ENCODE measurements at places on chromosomes 5 and 9. TPM values are rescaled to one million over a fixed set of nuclear protein-coding genes. Genes with fewer than 3 reads are reported as not detected.

DNA sequence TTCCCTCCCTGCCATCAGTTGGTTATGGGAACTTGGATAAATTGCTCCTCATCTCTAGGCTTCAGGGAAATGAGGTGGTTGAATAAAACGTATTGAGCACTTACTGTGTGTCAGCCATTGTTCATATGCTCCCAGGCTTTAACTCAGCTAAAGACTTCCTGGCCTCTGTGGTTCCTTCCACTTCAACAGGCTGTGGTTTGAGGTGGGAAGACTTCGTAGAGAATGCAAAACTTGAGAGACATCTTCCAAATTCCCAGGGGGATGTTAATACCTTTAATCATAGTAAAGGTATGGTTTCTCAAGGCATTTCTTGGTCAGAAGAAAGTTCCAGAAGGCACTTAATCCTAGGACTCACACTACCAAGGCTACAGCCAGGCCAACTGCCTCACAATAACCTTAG is 1.5 kb upstream of the GPX3 start:
- no peak for DNase-seq

DNA sequence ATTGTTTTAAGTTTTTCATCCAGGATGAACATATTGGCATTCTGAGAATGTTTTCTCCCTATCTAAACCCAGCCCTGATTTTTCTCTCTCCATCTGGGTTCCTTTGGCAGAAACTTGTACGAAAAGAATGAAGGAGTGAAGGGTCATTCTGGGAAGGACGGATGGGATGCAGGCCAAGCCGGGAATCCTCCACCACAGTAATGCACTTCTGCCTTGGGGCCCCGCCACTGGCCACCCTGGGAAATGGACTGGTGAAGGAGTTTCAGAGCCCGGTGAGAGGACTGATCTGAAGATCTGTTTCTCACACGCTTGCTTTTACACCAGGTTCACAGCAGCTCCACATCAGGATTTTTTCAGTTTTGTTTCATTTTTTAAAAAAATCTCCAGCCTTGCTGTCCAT is 554.8 kb downstream of the BNC2 start:
- DNase-seq = no peak

DNA sequence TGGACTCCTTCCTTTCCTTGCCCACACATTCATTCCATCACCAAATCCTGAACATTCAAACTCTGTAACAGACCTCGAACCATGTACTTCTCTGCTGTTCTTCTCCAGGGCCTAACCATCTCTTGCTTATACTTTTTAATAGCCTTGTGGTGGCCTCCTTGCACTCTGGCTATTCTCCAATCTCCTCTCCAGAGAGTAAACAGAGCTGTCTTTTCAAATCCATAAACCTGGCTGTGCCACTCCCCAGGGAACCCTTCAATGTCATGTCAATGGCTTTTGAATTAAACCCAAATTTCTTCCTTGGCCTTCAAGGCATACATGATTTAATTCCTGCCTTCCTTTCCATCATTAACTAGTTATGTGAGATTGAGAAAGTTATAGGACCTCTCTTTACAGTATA is 277.6 kb upstream of the EFNA5 start:
- DNase-seq = no peak

DNA sequence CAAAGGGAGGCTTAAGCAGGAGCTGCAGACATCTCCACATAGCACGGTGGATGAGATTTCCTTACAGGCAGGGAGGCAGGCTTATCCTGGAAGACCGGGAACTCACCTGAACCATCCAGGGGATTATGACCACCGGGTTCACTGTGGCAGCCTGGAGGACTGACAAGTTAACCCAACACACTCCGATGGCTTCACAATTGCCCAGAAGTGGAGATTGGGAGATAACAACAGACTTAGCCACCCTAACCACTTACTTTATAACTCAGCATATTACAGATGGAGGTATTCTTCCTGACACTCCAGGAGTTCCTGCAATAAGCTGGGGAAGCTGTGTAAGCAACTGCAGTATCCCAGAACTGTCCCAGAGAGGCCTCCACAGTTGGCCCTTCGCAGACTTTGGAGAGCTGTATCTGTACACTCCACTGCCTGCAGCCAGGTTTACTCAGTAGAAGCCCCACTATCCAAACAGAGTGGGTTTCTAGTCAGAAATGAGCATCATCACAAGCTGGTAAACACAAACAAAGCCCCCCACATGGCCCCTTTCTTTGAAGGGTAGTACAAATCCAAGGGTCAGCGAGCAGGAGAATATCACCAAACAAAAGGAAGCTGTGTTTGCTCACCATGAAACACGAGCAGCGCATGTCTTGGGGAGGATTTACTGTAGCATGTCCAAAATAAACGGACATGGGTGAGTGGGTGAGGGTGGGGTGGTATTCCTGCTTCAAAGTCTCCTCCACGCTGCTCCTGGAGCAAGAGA is 462.2 kb downstream of the RASEF start:
- DNase-seq = no peak

DNA sequence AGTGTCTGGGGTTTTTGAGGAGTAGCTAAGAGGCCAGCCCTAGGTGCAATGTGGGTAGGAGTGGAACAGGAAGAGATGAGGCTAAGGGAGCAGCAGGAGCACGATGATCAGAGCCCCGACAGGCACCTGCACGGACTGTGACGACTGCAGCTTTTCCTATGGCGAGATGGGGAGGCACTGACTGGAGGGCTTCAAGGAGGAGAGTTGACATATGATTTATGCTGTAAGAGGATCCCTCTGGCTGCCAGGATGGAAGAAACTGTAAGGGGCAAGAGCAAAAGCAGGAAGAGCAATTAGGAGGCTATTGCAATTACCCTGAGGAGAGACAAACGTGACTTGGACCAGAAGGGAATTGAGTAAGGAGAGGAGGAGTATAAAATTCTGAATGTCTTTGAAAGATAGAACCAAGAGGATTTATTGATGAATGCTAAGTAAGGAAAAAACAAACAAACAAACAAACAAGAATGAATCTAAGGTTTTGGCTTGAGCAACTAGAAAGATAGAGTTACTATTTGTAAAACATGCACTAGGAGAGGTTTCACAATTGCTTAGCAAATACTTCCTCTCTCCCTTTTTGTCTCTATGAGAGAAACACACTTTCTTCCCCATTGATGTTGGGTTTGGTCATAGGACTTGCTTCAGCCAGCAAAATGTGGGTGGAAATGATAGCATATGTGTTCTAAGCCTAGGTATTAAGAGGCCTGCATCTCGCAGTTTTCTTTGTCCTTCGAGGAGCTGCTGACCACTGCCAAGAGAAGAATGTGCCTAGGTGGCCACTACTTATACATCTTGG is 32.9 kb downstream of the TRPC7 start:
- no peak for DNase-seq

The ARAP3 gene
- 5.3 TPM for total RNA-seq

DNA sequence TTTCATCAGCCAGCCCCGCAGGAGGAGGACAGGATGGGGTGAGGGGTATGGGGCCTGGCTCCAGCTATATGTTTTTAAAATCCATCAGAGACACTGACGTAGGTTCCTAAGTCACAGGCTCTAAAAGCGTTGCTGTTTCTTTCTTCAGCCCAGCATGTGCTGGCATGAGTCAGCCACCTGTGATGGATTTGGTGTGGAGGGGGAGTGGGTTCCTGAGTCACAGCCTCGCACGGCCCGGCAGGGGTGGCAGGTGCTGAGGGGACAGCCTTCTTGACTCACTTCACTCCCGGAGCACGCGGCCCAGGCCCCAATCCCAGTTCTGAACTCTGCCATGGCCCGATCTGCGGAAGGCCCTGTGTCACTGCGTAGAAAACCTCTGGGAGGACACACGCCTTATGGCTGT is 38.8 kb upstream of the RPL26L1 start:
- DNase-seq = no peak

The PCDHAC1 gene
- total RNA-seq = 0.28 TPM

DNA sequence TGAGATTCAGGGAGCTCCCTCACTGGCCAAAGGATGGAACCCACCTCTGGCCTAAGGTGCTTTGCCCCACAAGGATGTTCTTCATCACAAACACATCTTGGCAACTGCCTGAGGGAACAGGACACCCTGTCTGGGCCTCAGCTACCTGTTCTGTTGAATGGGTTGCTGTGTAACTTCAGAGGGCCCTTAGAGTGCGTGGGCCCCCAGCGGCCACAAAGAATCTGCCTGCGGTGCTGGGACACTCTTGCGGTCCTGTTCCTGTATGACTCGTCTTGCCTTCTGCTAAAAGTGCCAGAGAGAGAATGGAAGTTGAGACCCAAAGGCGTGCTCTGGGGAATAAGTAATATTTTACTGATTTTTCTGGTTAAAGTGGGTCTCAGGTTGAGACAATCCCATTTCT is 14.1 kb upstream of the RPL26L1 start:
- DNase-seq = no peak

GRCh38 chr5:165521816-165522610 is 2016.6 kb downstream of the MAT2B start:
- DNase-seq = no peak
